ENCODE measurements at places on chromosomes 13 and 19.

GRCh38 chr19:41323430-41324125 lies 13.6 kb downstream of the CCDC97 start:
- no peak for DNase-seq

GRCh38 chr19:51339313-51339686 lies 2.6 kb downstream of the VSIG10L start:
- DNase-seq: no peak

GRCh38 chr13:99636728-99637353 lies 135.6 kb downstream of the TM9SF2 start:
- DNase-seq: no peak

DNA sequence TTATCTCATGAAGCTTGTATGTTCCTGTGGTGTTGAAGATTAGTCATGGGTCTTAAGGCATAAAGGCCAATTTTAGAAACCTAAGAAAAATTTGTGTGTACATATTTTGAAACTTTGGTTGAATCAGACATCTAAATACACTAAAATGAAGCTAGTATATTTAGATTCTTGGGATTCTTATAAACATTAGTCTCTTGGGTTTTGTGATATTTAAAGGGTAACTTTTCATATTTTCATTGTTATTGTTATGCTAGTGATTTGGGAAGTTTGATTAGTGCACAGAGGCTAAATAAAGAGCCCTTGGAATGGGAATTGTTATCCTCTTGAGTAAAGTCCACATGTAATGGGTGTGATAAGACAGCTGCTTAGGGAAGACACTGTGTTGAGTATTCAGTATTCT lies 24.5 kb downstream of the UBA2 start:
- no peak for DNase-seq

DNA sequence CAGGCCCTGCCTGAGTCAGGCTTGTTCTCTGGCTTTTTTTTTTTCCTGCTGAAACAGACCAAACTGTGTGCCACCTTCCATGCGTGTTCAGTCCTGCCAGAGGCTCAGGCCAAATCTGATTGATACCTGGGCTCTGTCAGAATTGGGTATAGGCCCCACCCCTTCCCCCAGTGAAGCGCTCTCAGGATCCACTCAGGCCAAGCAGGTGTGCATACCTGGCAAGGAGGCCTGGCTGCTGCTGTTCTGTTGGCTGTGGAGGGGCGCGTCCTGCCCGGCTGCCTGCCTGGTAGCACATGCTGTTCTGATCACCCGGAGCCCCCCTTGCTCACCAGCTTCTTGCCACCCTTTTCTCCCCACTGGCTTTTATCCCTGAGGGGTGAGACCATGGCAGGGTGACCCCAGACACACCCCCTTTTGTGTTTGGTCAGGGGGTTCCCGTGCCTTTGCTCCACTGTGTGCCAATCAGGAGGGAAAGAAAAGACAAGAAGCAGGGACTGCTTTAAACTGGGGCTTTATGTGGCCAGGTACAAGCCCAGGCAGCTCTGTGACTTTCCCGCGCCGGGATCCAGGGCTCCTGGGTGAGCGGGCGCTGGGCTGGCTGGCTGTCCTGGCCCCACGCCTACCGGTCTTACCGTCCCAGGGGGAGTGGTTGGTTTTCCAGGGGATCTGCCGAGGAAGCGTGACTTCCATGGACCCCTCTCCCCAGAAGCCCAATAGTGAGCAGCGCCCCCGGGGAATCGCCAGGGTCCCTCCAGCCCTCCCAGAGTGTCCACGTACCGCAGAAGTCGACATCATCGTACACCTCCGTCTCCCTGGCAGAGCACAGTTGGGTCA lies 12.7 kb downstream of the PRAM1 start:
- no peak for DNase-seq

- no peak for DNase-seq
Measured at GRCh38 chr19:54462655-54463530, 685 bp downstream of the LENG9 start.

DNA sequence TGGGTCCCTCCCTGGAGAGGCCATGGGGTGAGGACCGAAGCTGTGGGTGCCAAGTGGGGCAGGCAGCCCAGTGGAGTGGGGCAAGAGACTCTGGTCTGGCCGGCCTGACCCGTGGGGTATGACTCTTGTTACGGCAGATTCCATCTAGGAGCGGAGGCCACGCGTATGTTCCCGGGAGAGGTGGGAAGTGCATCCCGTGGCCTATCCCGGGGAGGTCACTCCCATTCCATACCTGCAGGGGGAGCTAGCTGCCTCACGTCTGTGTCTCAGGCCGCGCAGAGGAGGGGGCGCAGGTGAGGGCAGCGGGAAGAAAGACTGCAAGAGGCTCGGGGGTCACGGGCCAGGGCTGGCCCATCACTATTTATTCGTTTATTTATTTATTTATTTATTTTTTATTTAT lies 4.9 kb downstream of the CSNK1G2 start:
- DNase-seq: no peak

- peak; percentile 29 for DNase-seq
Measured at GRCh38 chr19:3821156-3821555, 35.0 kb upstream of the MATK start.

DNA sequence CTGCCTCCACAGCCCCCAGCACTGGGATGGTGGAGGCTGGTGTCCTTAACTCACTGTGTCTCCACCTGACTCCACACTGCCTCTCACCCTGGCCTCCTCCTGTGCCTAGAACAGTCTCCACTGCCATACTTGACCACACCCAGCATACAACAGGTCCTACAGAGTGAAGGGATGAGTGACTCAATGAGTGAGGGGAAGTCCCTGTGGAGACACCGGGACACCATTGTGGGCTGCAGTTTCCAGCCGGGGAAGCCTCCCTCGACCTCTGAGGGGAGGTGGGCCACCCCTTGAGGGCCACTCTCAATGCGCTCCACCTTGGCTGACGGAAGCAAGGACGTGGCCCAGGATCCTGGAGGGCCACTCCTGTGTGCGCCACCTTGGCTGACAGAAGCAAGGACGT lies 2.8 kb upstream of the ZNF135 start:
- DNase-seq: no peak

GRCh38 chr13:59677966-59678814 lies 485.5 kb downstream of the DIAPH3 start:
- DNase-seq: peak; percentile 45

- DNase-seq: no peak
Measured at GRCh38 chr13:98664047-98664446, 87.1 kb upstream of the STK24 start.

DNA sequence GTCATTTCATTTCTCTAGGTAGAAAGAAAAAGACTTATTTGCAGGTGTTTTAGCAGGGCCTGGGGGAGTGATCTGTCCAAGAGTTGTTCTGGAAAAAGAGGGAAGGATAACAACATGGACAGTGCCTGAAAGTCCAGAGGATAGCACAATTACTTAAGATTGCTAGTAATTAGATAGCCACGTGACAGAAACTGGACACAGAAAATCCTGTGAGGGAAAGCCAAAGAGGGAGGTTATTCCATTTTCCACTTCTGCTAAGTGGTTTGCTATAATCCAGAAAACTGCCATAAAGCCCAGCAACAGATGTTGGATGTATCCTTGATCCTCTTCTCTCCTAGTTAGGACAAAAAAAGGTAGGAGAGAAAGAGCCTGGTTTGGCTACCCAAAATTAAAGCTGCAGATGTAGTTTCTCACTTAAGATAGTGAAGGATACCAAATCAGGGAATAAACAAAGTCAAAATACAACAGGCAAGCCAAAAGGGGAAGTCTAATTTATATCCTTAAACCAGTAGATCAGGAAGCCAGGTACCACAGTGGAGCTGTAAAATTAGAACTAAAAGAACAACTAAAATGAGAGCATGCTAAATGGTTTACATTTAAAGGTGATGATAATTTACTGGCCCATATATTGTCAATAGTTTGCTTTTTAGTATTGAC lies 140.2 kb downstream of the VWA8 start:
- DNase-seq: no peak
